ENCODE measurements at places on chromosomes 2 and 18.
A peak's percentile ranks its signal among the peaks of the same experiment; 100 is the strongest.

DNA sequence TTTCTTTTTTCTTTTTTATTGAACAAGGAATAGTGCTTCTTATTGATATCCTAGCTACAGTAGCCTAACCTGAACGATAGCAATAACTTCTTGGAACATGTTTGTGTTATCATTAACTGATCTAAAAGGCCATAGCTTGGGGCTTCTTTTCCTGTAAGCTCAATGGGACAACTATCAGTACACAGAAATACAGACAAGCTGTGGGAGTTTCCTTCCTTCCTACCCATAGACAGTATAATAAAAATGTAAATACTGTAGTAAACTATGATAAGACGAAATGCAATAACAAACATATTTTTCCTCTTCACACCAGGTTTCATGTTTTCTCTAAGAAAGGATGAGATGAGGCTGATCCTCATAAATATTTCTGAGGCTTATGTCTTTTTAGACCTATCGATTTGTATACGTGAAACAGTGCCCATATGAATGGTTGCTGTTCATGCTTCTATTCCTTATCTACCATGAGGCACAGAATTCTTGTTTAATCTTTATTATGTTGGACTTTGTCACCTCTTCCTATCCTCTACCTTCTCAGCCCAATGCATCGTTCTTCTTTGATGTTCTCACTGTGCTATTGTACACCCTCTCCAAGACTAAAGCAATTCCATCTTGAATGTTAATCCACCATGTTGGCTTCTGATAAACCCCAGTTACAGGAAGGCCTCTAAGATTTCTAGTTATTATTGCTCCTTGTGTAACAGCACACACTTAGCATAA lies 361.4 kb downstream of the DCC start:
- no peak for DNase-seq

- no peak for DNase-seq
These were observed 62.5 kb downstream of the STK39 start for GRCh38 chr2:168184681-168185513.

DNA sequence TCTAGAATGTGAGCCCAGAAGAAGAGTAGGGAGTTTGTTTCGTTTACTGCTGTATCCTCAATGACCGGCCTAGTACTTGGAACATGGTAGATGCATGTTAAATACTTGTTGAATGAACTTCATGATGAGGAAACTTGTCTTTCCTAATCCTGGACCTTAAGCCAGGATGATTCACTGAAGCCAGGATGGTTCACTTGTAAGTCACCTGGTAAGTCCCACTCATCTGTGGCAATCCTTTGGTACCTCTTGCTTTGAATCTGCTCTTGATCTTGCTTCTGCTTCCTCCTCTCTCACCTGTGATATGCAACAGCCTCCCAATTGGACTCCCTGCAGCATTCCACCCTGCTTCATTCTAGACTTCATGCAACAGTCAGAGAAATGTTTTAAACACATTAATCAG lies 43.6 kb downstream of the QPCT start:
- DNase-seq, result no peak

- peak; percentile 56 for DNase-seq
These were observed 5.7 kb downstream of the EHD3 start for GRCh38 chr2:31239593-31240177.

DNA sequence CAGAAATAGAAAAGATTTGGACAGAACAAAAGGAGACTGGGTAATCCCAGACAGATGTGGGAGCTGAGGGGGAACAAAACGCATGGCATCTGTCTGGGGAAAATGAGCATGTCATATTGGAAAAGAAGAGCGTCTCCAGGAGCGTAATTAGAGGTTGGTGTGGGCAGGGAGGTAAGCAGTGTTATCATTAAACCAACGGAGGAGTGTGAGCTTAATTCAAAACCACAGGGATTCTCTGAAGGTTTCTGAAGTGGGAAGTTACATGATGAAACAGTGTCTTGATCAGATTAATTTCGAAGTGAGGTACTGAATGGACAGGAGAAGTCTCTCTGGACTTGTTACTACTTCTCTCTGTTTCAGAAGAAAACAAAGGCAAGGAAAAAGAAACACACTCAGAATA lies 53.3 kb downstream of the DTNB start:
- DNase-seq, result no peak

DNA sequence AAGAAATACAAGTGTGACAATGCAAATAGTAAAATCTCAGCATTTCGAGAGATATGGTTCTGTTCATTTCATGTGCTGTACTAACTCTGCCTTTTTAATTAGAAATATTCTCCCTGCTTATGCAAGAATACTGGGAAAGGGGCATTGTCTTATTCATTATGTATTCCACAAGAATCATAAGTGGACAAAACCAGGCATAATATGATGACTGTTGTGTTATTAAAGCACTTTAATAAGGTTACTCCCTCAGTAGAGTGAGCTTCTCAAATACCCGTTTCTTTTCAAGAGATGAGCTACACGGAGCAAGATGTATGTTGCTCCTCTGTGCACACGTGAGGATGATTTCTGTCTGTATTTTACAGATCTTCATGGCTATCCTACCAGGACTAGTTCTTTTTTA lies 638.7 kb upstream of the FANCL start:
- DNase-seq, result no peak
